T1000 (cell line): ENCODE measurements at places on chromosomes 11 and 22.

DNA sequence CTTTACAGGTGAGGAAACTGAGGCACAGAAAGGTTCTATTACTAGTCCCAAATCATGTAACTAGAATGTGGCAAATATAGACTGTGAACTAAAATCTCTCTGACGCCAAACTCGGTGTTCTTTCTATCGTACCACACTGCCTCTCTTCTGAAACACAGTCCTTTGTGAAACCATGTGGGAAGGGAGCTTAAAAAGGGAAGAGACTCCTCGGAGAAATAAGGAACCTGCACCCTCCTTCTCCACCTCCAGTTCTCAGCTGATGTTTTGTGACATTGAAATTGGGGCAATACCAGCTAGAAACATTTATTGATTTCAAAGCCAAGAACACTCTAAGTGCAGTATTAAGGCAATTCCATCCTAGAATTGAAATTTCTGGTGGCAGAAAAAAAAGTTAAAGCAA, 76.4 kb upstream of the DRD2 start:
- DNase-seq = no peak

GRCh38 chr11:119942583-119943297, 195.2 kb downstream of the TRIM29 start:
- no peak for DNase-seq

DNA sequence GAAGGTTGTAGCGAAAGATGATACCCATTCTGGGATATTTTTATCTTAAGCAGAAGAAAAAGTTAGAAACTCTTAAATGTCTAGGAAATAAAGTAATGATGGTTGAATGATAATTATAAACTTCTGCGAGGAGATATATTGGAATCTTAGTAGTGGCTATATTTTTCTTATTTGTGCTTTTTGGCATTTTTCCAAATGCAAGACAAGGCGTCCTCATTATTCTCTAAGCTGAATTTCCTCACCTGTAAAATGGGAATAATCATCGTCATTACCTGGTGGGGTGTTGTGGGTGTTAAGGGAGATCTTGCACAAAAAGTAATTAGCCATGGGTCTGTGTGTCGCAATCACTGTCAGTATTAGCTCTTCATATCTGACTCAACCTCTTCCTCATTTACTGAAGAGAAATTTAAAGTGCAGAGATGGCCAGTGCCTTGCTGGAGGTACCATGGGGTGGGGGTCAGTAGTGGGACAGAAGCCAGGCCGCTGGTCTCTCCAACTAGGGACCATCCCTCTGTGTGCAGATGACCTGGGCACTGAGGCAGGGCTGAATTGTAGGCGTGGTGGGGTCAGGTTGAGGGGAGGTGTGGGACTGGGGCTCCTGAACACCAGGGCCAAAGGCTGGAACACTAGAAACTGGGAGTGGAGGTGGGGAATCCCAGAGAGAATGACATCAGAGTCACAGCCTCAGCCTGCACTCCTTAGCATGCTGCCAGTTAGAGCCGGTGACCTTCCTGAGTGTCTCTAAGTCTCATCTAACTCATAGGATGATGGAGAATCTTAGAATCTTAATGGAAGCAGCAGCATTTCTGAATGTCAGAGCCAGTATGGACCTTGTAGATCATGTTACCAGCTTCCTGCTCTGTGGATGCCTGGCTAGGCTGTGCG, 4.1 kb downstream of the PITPNM1 start:
- no peak for DNase-seq

- no peak for DNase-seq
Measured at GRCh38 chr11:2735053-2735589, 35.3 kb upstream of the KCNQ1OT1 start.

DNA sequence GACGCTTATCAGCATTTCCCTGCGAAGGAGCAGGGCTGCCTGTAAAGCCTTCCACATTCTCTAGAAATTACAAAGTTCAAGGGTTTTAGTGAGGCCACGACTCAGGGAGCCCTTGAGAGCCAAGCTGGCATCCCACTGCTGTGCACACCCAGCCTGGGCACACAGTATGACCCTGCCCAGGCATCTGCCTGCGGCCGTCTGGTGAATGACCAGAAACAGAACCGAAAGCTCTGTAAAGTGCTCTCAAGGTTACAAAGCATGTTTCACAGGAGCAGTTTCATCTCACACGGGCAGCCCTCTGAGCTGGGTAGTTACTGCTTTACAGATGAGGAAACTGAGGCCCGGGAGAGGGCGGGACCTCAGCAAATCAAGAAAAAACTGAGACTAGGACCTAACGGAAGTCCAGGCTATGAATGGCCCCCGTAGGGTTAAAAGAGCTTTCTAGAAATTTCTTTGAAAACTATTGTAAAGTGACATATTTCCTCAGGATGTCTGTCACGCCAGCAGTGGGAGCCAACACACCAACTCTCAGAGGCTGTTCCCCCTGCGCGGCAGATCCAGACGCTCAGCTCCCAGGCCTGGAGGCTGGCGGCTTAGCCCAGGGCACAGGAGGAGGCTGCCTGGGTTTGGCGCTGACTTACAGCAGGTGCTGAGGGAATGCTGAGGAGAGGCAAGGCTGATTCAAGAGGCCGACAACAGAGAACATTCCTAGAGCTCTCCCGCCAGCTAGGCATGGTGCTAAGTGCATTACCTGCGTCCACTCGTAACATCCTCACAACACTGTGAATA, 7.7 kb upstream of the TCF20 start:
- DNase-seq = no peak

GRCh38 chr11:123193742-123194141, 1.3 kb downstream of the CLMP start:
- no peak for DNase-seq

GRCh38 chr11:108819957-108820356, 155.1 kb downstream of the DDX10 start:
- no peak for DNase-seq

- no peak for DNase-seq
Measured at GRCh38 chr11:109425554-109425953, 3.6 kb downstream of the C11orf87 start.

- no peak for DNase-seq
Measured at GRCh38 chr22:42945027-42945426, 69.9 kb downstream of the PACSIN2 start.

DNA sequence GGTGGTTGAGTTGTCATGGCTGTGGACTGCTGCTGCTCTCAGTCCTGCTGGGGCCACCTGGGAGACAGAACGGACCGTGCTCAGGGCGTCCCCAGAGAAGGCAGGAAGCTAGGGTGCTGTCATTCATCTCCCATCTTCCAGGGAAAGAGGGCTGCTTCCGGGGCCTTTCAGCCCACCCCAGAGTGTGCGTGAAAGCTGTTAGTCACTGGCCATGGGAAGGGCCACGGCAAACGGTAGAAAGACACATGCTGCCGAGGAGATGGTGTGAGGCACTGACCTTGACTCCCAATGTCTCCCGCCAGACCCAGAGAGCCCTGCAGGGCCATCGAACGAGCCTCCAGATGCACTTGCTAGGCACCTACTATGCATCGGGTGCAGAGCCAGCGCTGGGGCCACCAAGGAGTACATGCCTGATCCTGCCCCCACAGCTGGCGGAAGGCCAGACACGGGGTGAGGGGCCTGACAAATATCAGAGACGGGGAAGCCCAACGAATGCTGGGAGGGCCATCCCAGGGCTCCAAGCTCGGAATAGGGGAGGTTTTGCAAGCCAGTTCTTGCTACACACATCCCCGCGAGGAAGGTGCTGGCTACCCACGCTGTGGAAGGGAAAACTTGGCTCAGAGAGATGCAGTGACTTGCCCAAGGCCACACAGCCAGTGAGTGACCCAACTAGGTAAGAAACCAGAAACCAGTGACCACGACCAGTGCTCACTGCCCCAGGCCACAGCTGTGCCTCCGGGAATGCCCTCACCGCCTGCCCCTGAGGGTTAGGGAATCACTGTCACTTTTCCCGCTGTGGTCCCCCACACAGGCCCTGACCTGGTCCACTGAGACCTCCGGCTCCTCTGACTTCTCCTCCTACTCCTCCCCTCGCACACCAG, 10.1 kb downstream of the RAC2 start:
- no peak for DNase-seq

- DNase-seq = no peak
Measured at GRCh38 chr11:61555051-61555969, 25.6 kb downstream of the SYT7 start.

DNA sequence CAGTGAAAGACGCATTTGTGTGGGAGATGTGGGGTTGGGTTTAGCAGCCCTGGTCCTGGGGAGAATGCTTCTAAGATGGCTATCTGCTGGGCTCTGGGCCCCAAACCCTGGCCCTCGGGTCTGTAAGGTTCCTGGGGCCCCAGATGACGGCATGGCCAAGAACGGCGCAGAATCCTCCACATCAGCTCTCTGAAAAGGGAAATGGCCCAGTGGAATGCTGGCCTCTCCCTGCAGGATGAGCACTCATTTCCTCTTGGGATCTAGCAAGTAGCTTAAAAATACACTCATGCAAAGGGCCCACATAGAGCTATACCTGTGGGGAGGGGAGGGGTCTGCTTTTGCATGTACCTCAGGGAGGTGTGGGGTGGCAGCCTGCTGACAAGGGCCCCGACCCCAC, 37.5 kb upstream of the LINC01488 start:
- no peak for DNase-seq

DNA sequence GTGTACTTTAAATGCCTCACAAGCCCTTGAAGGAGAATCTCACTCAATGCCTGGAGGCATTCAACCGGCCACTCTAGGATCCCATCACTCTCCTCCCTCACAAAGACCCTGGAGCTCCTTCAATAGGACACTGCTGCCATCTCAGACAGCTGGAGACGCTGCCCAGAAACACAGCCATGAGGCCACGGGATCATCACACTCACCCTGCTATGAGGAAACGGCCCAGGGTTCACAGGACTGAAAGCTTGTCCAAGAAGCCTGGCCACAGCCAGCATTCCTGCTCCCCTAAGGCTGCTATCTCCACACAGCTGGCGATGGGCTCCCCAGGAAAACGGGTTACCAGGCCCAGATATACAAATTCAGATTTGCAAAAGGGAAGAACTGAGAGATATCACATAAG, 13.2 kb downstream of the CARS1 start:
- DNase-seq = no peak

GRCh38 chr11:46305295-46305694, 27.8 kb downstream of the CREB3L1 start:
- DNase-seq = no peak

DNA sequence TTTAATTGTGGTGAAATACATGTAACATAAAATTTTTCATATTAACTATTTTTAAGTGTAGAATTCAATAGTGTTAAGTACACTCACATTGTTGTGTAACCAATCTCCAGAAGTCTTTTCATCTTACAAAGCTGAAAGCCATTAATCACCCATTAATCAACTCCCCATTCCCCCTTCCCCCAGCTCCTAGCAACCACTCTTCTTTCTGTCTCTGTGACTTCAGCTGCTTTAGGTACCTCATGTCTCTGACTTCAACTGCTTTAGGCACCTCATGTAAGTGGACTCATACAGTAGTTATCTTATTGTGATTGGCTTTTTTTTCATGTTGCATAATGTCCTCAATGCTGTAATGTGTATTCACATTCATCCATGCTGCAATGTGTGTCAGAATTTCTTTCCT, 150.8 kb upstream of the NTM start:
- no peak for DNase-seq

- no peak for DNase-seq
Measured at GRCh38 chr11:5288108-5288905, 13.4 kb downstream of the OR51B4 start.

- DNase-seq = no peak
Measured at GRCh38 chr11:12691473-12691872, 17.3 kb downstream of the TEAD1 start.

GRCh38 chr11:7642747-7643146, 30.6 kb downstream of the CYB5R2 start:
- no peak for DNase-seq

DNA sequence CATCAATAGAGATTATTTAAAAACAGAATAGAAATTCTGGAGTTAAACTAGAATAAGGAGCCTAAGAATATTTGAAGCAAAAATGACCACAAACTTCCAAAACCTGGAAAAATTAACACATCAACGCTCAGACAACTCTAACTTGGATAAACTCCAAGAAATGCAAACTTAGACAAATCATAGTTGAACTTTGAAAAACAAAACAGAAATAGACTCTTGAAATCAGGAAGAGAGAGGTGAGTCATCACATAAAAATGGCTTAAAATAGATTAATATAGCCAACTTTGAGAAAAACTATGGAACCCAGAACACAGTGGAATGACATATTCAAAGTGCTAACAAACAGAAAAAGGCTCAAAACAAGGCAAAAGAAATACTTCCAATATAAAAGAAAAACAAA, 974.2 kb downstream of the JRKL start:
- DNase-seq = no peak

- DNase-seq = no peak
Measured at GRCh38 chr22:50694099-50694605, 21.5 kb downstream of the SHANK3 start.

DNA sequence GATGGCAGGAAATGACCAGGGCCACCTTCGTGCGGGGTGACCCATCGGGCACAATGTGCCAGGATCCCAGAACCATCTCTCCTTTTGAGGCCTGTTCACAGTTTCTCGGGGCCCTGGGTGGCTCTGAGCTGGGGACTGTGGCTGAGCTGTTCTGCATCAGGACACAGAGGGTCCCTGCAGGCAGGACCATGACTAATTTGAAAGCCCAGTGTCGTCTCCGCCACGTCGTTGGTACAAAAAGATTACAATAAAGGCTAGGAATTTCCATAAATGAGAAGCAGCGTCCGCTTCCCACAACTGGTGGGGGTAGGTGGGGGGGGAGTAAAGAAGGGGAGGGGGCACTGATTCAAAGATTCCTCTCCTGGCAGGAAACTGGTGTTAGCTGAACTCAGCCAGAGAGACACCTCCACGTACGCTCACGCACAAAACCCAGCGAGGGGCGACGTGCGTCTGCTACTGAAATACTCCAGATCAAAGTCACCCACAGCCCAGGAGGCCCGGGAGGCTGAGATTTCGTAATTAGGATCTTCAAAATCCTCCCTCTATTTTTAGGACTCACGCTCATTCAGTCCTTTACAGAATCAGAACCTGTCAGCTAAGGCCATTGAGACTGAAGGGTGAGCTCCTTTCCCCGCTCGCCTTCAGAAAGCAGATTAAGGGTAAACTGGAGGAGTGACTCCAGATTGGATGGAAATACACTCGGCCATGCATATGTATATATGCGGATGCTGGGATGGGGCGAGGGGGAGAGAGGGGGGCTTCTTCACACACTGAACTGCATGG, 11.0 kb downstream of the MN1 start:
- no peak for DNase-seq

GRCh38 chr22:24185501-24186351, 4.4 kb downstream of the SUSD2 start:
- no peak for DNase-seq
